Airway epithelial cell (primary cell): ENCODE measurements at places on chromosomes 1 and 21. TPM values are rescaled to one million over a fixed set of nuclear protein-coding genes. Genes with fewer than 3 reads are reported as not detected.

GPATCH3 gene
- 7.4 and 21.1 TPM in 2 replicates for total RNA-seq

TMEM82 gene
- not detected in 2 replicates for total RNA-seq

ARHGAP29 gene
- total RNA-seq: 13.6 and 16.2 TPM in 2 replicates

G0S2 gene
- 57.3 and 105 TPM in 2 replicates for total RNA-seq

TRABD2B gene
- 0.19 TPM in 1 of 2 replicates, not detected in the other for total RNA-seq

NBPF1 gene
- 5.9 and 8.8 TPM in 2 replicates for total RNA-seq

VHLL gene
- not detected in 2 replicates for total RNA-seq

OR2AJ1 gene
- not detected in 2 replicates for total RNA-seq

LMX1A gene
- not detected in 2 replicates for total RNA-seq

CFHR1 gene
- total RNA-seq: not detected in 2 replicates

ECM1 gene
- total RNA-seq: 19.6 and 28.6 TPM in 2 replicates

SYTL1 gene
- 72.4 and 96.0 TPM in 2 replicates for total RNA-seq

OR10J1 gene
- not detected in 2 replicates for total RNA-seq

KRTAP12-1 gene
- total RNA-seq: not detected in 2 replicates

ARHGEF11 gene
- total RNA-seq: 9.4 and 14.8 TPM in 2 replicates

LEMD1 gene
- total RNA-seq: 1.4 TPM in 1 of 2 replicates, not detected in the other

TBX19 gene
- total RNA-seq: 0.09 and 0.42 TPM in 2 replicates

CLCA2 gene
- total RNA-seq: 98.8 and 141 TPM in 2 replicates

GUCA2A gene
- not detected in 2 replicates for total RNA-seq

RXFP4 gene
- not detected in 2 replicates for total RNA-seq

ICOSLG gene
- 0.98 and 1.3 TPM in 2 replicates for total RNA-seq

PARP1 gene
- 146 and 207 TPM in 2 replicates for total RNA-seq

MYOM3 gene
- under 0.01 and 0.46 TPM in 2 replicates for total RNA-seq

HSF2BP gene
- 5.5 and 10.6 TPM in 2 replicates for total RNA-seq

ZBTB18 gene
- 3.2 and 3.8 TPM in 2 replicates for total RNA-seq

PLD5 gene
- 0.84 and 1.4 TPM in 2 replicates for total RNA-seq

HOOK1 gene
- total RNA-seq: 7.1 and 10.7 TPM in 2 replicates

METTL13 gene
- 16.7 and 21.0 TPM in 2 replicates for total RNA-seq

GJC2 gene
- total RNA-seq: 0.99 and 2.3 TPM in 2 replicates

TRIM67 gene
- total RNA-seq: not detected in 2 replicates

C1orf53 gene
- total RNA-seq: 8.5 and 10.2 TPM in 2 replicates

EBNA1BP2 gene
- 145 and 162 TPM in 2 replicates for total RNA-seq

IL19 gene
- total RNA-seq: not detected in 2 replicates

HCRTR1 gene
- total RNA-seq: not detected in 2 replicates

CYP4A22 gene
- not detected in 2 replicates for total RNA-seq
